ENCODE measurements at places on chromosomes 3 and 15. TPM values are rescaled to one million over a fixed set of nuclear protein-coding genes. Genes with fewer than 3 reads are reported as not detected.

Gene SLC9A9
- 23.7 TPM for total RNA-seq

Gene MUC13
- total RNA-seq = 0.36 TPM

Gene MBNL1
- 163 TPM for total RNA-seq

Gene ACSBG1
- total RNA-seq = 4.5 TPM

Gene ESYT3
- 0.14 TPM for total RNA-seq

Gene IL17RB
- 0.44 TPM for total RNA-seq

DNA sequence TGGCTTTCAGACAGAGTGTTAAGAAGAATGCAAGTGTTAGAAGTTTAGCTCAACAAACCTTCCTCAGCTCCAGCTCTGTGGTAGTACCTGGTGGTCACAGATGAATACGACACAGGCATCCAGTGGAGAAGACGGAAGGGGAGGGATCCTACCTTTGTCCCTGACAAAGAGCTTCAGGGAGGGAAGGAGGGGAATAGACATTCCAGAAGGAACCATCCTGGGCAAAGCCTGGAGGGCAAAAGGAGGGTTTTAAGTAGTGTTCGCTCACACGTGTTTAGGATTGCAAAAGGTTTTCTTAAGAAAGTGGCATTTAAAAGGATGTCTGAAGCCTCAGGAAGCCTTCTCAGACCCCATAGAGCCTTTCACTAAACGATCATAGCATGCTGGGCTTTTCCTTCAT lies 2.8 kb downstream of the CHCHD4 start:
- no peak for DNase-seq

DNA sequence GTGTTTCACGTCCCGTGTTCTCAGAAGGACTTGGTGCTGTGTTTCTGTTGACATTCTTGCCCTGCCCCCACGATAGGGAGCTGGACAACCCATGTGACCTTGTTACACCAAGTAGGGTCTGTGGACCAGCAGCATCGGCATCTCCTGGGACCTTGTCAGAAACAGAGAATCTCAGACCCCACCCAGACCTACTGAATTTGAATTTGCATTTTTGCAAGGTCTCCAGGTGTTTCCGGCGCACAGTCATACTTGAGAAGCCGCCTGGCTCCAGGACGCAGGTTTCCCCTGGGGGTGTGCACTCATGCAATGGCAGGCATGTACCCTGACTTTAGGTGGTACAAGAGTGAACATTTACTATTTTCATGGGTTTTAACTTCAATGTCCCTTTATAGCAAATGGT lies 117.9 kb downstream of the TLE3 start:
- DNase-seq = no peak

DNA sequence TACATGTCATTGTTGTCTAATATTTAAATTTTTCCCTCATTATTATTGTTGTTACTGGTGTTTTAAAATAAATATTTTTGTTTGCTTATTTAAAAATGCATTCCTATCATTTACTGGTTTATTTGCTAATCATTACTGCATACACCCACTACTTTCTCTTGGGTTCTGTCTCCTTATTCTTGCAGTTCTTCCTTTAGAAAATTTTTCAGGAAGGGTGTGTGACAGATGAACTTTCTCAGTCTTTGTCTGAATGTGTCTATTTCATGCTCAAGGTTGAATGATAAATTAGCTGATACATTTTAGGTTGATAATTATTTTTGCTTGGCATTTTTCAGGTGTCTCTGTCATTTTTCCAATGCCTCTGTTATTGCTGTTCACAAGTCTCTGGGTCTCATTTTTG lies 7.4 kb downstream of the AQP9 start:
- no peak for DNase-seq

- no peak for DNase-seq
These were observed 127.5 kb upstream of the CD96 start for GRCh38 chr3:111414531-111414930.

- DNase-seq = no peak
These were observed 106.6 kb downstream of the FOXP1 start for GRCh38 chr3:71476950-71477349.

GRCh38 chr3:130760922-130761321 lies 14.3 kb upstream of the PIK3R4 start:
- DNase-seq = no peak

DNA sequence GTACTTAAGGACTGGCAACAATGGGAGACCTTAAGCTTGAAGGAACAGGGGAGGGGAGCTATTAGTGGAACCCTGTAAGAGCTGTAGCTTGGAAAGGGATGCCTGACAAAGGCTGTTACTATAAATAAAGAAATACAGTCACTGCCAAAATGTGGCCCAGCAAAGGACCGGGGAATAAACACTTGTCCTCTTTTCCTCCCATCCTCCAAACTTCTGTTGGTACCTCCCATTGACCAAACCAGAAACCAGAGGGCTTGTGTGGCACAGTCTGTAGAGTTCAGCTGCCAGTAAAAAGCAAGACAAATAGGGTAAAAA lies 25.1 kb upstream of the TCF12 start:
- no peak for DNase-seq

DNA sequence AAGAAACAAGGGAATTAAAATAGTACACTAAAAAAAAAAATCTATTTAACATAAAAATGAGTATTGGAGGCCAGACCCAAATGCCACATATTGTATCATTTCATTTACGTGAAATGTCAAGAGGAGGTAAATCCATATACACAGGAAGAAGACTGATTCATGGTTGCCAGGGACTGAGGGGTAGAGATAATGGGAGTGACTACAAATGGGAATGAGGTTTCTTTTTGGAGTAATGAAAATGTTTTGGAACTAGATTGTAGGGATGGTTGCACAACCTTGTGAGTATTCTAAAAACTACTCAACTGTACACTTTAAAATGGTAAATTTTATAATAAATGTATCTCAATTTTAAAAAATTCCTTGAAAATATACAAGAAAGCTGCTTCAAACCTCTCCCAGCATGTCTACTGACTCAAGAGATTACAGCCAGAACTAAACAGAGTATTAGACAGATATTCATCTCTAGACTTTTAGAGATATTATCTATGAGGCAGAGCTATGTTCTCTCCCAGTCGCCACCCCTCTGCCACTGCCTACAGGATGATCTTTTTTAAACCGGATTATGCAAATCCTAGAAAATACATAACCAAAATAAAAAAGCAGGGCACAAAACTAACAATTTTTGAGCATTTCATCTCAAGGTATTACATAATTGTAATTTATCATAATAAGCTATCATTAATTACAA lies 6.2 kb downstream of the HLTF start:
- no peak for DNase-seq

GRCh38 chr15:79380755-79381497 lies 51.2 kb upstream of the MINAR1 start:
- DNase-seq = peak; percentile 86

DNA sequence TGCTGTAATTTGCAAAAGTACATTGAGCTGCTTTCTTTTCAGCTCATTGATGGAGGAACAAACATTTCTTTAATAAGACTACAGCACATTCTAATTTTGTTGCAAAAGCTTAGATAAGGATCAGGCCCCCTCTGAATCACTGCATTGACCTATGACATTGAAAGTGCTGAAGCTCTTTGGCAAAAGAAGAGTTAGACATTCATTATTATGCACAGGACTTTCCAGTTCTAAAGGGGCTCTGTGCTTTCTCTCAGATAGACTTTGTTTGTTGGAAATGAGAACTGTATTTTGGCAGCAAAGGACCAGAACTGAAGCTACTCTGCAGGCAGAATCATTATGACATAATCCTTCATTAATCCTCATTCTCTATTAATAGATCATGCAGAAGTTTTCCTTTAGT lies 252.9 kb upstream of the SOX2 start:
- DNase-seq = no peak

GRCh38 chr15:22979238-22980188 lies 655 bp downstream of the CYFIP1 start:
- DNase-seq = peak; percentile 58

GRCh38 chr3:48750856-48751255 lies 33.8 kb upstream of the IP6K2 start:
- DNase-seq = no peak

GRCh38 chr3:138124188-138124587 lies 8.0 kb downstream of the A4GNT start:
- DNase-seq = no peak

DNA sequence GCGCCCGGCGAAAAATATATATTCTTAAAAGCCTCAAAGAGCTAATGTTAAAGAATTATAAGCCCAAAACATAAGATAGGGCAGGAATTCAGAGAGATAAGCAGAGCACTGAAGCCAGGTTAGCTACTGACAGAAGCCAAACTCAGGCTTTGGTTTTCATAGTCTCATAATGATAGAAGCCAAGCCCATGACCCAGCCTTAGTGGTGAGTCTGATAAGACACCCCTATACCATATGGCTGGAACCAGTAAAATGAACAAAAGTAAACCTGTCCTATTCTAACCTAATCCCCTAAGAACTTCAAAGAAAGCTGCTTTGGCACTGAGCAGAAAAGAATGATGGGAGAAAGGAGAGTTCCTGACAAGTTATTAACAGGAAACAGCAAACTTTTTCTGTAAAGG lies 25.9 kb downstream of the MYO9A start:
- no peak for DNase-seq

DNA sequence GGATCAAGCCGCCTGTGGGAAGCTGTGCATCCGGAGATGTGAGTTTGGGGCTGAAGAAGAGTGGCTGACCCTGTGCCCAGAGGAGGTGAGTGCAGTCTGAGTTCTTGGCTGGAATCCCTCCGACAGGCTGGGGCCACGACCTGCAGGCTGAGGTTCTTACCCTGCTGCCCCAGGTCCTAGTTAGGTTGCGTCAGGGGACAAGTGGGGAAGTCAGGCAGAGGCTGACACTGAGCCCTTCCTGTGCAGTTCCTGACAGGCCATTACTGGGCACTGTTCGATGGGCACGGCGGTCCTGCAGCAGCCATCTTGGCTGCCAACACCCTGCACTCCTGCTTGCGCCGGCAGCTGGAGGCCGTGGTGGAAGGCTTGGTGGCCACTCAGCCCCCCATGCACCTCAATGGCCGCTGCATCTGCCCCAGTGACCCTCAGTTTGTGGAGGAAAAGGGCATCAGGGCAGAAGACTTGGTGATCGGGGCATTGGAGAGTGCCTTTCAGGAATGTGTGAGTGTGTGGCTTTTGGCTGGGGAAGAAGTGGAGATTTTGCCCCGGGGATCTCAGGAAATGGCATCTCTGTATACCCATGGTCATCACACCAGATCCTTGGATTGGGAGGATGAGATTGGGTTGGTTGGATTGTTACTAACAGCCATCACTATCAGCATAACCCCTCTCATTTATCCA lies 1.3 kb downstream of the PPM1M start:
- peak; percentile 32 for DNase-seq

DNA sequence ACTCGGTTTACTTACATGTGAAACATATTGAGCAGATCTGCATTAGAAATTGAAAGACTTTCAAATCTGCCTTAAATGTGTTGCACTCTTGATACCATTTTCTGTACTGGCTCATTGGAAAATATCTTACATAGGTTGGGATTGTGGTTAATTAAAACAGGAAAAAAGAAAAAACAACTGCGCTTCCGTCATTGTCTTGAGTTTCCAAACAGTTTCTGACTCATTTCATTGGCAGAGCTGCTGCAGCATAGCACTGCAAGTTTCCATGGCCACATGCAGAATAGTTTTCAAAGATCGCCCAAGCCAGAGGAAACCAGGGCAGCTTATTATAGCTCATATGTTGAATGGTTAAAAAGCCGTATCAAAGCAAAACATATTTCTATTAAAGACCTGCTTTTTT lies 446.6 kb upstream of the BCHE start:
- DNase-seq = peak; percentile 47

DNA sequence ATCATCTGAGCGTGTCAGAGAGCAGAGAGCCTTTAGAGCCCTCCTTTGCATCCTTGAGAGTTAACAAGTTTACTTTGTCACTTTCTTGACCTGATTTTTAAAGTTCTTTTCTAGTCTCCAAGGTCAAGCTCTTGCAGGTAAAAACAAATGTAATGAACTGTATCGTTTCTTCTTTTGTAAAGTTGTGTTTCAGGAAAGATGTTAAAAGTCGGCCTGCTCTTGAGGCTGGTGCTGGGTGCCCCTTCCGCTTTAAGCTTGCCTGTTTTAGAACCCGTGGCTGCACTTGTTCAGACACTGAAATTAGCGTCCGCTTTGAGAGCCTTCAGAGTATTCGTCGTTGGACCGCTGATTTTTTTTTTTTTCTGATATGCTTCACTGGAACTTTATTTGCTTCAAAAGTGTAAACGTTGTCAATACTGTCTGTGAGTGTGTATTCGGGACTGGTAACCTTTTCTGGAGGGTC lies 52.6 kb upstream of the ULK4 start:
- DNase-seq = no peak

DNA sequence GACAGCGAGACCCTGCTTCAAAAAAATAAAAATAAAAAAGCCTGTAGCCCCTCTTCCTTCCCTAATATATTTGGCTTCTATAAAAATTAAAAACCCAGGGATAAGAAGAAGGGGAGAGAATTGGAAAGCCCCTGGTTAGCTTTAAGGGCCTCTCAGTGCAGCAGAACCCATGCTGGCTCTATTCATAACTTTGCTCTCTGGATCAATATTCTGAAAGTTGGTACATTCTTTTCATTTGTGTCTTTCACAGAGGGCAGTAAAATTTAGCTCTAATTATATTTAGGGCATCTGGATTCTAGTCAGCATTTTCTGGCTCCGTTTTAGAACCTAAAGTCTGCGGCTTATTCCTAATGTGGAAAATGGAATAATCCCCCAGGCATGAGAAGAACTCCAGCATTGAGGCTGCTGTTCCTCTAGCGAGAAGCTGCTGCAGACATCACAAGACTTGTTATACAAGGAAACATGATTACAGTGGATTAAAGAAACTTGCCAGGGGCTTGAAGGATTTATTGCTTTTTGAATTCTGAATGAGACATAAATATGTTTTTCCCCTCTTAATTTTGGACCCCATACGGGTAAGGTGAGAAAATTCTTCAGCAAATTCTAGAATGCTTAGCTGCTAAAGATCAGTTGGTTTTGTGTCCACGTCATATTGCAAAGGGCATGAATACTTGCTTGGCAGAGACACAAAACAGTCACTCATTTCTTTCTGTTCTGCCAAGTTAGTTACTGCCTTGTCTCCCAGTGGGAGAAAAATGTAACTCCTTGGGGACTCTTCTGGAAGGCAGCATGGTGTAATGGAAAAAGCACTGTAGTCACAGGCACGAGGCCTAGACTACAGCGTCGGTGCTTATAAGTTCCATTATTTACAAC lies 177.7 kb downstream of the VGLL4 start:
- peak; percentile 68 for DNase-seq

- peak; percentile 59 for DNase-seq
These were observed 9.1 kb upstream of the GNAI2 start for GRCh38 chr3:50226888-50227389.
